NB4 (cell line): ENCODE measurements at places on chromosomes 7 and 10.

GRCh38 chr7:84484502-84485079 is 290.0 kb upstream of the SEMA3A start:
- no peak for DNase-seq

- DNase-seq, result no peak
These were observed 254.7 kb upstream of the MKI67 start for GRCh38 chr10:128380946-128381345.

GRCh38 chr10:133258066-133258817 is 18.4 kb downstream of the ADAM8 start:
- DNase-seq, result peak; percentile 60

DNA sequence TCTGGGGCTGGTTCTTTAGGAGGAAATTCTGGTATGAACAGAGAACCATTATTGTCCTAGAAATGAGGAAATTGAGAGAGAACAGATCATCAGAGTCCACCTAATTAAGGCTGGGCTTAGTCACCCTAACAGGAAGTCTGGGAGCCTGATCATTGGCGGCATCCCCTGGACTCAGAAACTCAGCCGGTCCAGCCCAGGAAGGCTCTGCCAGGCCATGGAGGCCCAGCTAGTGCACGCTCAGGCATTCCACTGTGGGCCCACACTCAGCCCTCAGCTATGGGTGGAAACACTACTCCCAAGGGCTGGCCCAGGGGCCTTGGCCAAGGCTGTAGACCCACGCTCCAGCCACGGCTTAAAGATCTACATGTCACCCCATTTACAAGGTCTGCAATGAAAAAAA is 109.2 kb downstream of the PTPN20 start:
- DNase-seq, result peak; percentile 50

DNA sequence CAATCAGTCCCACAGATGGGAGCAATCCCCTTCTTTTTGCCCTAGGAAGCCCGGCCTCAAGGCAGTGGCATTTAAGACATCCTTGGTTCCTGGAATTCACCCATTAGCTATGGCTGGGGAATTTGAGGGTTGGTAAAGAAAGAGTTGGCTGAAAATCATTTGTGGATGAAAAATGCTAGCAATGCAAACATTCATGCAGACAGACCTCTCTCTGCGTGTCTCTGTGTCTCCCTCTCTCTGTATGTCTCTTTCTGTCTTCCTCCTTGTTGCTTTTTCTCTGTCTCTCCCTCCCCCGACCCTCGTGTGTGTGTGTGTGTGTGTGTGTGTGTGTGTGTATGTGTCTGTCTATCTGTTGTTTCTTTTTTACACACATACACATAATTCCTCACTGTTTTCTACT is 19.4 kb downstream of the LDB3 start:
- no peak for DNase-seq

GRCh38 chr10:43890124-43890523 is 241.4 kb upstream of the ZNF32 start:
- DNase-seq, result no peak

- DNase-seq, result no peak
These were observed 43.0 kb downstream of the INPP5A start for GRCh38 chr10:132580617-132581016.

GRCh38 chr10:86653987-86654386 is 360 bp upstream of the OPN4 start:
- DNase-seq, result no peak

- no peak for DNase-seq
These were observed 457.4 kb upstream of the GALNT17 start for GRCh38 chr7:70674571-70675010.

- DNase-seq, result no peak
These were observed 40.0 kb downstream of the DNAJB9 start for GRCh38 chr7:108609643-108610042.

DNA sequence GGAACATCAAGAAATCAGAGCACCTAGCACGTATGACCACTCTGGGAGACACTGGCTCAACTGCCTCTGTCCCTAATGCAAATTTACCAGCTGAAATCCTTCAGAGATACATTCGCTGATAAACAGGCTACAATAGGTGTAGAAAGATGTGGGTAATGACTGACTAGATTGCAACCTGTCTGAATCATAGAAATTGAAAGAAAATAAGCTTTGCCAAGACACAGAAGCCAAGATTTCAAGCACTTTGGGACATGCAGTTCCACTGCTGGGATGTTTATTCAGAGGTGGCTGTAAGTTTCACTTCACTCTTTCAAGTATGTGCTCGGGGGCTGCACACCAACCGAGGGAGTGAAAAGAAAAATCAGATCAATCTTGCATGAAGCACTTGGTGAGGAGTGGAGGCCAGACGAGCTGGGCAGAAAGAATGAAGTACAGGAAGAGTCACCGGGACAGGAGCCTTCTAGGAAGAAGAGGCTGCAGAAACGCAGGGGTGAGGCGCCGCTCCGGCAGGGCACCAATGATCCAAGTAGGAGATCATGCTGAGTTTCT is 276.7 kb downstream of the PARD3 start:
- no peak for DNase-seq

GRCh38 chr10:18308600-18308999 is 168.4 kb downstream of the CACNB2 start:
- DNase-seq, result no peak

GRCh38 chr7:28483112-28483511 is 70.8 kb downstream of the CREB5 start:
- no peak for DNase-seq

DNA sequence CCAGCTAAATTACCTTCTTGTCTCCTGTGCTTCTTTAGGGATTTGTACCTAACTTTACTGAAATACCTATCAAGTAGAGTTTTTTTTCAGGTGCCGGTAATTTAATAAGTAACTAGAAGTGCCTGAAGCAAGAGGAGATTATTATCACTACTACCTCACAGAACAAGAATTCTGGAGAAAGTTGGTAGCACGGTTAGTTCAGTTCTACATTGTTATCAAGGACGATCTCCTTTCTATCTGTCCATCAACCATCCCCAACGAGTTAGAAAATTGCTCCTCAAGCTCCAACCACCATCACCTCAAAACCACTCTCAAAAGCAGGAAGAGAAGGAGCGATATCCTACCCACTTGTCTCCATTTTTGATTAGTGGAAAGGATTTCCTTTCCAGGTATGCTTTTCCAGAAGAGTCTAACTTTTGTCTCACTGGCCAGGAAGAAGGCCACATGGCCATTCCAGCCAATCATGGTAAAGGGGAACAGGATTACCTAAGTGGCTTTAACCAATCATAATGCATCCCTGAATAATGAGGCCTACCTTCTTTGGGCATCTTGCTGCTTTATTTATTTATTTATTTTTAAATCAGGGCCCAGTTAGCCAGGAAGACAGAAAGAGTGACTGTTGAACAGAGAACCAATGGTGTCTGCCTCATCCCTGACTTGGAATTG is 265.2 kb downstream of the SNX13 start:
- no peak for DNase-seq

GRCh38 chr10:43315535-43316207 is 48.8 kb upstream of the RASGEF1A start:
- no peak for DNase-seq

GRCh38 chr7:123580406-123581161 is 21.0 kb upstream of the ASB15 start:
- DNase-seq, result peak; percentile 55

- no peak for DNase-seq
These were observed 13.6 kb downstream of the EIF4EBP2 start for GRCh38 chr10:70417568-70417967.

DNA sequence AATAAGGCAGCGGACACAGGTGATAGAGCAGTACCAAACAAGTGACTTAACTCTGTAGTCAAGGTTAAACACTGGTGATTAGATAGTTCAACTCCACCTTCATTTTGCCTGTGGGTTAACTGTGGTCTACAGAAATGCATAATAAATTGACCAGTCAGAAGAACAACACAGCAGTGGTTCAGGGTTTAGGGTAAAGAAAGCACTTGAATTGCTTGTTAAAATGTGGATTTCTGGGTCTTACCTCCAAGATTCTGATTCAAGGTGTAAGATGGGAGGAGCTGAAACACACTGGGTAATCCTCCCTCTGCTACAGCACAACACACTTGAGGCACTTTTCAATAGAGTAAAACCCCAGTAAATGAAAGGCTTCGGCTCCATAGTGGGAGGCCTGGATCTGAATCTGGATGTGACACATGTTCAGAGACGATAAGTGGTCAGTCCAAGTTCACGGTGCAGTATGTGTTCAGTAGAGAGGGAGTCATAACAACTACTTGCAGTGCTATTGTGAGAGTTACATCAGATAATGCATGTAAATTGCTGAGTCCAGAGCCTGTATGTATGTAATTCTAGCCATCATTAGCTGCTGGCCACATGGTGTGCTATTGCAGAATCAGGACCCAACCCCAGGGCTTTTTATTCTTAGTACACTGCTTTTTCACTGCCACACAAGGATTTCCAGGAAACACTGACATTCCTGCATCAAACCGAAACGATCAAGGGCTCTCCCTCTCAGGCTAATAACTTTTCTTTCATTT is 141.7 kb downstream of the SORCS1 start:
- DNase-seq, result no peak

- DNase-seq, result no peak
These were observed 33.5 kb downstream of the ANXA8 start for GRCh38 chr10:47450442-47450841.

DNA sequence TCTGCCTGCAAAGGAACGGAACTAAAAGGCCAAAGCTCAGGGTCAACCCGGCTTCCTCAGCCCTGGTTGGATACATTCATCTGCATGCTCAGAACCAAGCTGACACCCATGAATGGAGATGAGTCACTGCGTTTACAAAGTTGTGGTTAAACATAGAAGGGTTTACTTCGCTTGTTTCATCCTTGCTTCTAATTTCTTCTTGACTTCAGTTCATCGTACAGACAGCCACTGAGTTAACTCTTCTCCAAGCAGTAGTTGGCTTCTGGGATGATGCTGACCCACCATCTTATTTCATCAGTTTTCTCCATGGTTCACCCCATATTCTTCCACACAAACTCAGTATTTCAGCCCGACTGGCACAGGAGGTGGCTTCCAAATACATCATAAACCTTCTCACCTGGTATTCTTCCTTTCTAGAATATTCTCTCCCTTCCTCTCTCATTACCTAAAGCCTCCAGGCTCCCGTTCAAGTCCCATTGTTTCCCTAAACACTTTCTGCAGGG is 166.3 kb upstream of the RNF32 start:
- DNase-seq, result peak; percentile 96

- DNase-seq, result no peak
These were observed 150.9 kb downstream of the SEMA3A start for GRCh38 chr7:84043661-84044191.

GRCh38 chr10:13719425-13719824 is 132.7 kb downstream of the PRPF18 start:
- DNase-seq, result no peak

- DNase-seq, result no peak
These were observed 870.9 kb downstream of the KCNMA1 start for GRCh38 chr10:76766682-76767081.

DNA sequence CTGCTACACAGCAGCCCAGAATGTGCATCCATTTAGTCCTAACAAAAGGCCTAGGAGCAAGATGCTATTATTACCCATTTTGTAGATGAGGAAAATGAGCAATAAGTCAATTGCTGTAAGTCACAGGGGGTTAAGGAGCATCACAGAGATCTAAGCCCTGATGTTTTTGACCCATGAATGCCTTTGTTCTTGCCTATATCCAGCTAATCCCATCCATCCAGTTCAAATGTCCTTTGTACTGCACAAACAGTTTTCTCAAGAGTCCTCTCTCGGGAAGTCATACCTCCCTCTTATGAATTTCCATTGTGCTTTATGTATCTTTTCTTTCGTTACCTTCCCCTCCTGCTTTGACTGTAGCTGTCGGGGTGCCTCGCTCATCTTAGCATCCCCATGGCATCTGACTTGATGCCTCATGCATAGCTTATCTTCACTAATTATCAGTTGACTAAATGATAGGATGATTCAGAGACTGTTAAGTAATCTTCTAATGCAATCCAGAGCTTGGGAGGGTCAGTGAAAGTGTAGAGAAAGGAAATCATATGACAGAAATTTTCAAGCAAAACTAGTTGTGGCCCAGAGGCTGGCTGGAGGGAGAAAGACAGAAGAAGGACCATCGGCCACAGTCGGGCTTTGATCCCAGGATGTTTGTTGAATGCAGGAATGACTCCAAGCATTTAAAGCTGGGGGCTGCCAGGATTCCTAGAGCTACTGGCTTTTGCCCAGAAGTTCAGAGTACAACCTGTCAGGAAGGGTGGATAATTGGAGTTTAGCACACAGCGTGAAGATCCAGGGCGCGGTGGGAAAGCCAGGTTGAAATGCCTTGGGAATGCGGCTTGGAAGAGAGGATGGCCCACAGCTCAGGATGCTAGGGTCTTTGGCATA is 23.5 kb downstream of the BLVRA start:
- DNase-seq, result peak; percentile 37

DNA sequence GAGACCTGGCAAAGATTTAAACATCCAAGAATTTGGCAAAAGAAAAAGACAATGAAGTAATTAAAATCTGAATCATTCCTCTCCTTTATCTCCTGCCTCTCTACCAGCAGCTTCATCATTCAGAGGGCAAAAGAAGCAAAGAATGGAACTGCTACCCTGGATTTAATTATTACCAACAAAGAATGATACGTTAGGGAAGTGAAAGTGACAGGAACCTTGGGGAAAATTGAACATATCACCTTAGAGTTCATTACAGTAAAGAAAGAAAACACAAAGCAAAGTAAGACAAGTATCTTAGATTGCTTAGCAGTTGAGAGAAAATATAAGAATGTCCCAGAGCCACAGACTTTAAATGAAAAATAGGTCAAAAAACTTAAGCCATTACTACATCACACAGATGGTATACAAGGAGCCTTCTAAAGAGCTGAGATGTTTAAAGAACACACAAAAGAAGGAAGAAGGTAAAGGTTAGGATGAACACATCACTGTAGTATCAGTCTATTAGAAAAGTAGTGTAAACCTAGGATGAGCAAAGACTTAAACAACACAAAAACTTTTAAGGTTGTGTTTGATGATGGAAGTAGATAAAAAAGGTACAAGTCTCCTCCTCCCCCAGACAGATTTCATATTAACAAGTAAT is 17.5 kb downstream of the CTNNA3 start:
- no peak for DNase-seq

DNA sequence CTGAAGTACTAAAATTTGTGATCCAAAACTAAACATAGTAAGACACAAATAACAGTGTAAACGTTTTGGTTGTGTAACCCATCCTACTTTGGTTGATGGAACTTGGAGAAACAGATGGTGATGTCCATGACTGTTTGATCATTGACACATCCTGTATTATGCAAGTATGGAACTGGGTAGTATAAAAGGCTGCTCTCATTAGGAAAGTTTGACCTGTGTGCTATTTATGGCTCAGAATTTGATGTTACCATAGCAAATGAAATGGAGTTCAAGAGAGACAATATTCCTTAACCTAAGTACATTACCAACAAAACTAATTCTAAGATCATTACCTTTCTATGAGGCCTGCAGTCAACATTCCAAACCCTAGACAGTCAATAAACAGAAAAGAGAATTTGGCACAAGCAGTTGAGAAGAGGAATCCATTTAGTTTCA is 39.9 kb downstream of the DKK1 start:
- no peak for DNase-seq

- DNase-seq, result no peak
These were observed 138.2 kb downstream of the ADAM12 start for GRCh38 chr10:126250045-126250444.
